Right kidney (tissue), 9 donors: ENCODE measurements at places on chromosomes 1 and 21.

DNA sequence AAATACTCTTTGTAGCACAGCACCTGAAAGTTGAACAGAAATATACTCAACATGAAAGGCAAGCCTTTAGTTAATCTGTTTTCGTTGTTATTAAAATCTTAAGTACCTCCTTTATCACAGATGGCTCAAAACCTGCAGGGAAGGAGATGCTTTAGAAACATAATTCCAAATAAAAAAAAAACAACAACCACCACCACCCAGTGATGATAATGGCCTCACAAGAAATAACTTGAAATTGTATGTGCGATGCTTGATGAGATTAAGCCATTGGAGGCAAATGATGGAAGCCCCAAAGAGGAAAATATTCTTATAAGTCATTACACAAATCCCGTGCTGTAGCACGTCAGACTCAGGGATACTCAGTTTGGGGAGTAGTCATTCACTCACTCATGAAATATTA, 24.9 kb upstream of the ZBTB40 start:
- no peak for DNase-seq

- no peak for DNase-seq
Measured at GRCh38 chr21:41290106-41290799, 26.3 kb upstream of the FAM3B start.

DNA sequence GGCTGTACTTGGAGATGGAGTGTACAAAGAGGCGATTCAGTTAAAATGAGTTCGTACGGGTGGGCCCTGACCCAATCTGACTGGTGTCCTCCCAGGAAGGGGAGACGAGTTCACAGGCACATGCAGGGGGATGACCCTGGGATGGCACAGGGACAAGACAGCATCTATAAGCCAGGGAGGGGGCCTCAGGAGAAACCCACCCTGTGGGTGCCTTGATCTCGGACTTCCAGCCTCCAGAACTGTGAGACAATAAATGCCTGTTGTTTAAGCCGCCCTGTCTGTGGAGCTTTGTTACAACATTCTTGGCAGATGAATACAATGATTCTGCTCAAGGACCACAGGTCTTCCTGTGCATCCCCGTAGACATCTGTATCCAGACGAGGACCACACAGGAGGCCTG, 14.6 kb upstream of the CLDN14 start:
- DNase-seq = no peak

DNA sequence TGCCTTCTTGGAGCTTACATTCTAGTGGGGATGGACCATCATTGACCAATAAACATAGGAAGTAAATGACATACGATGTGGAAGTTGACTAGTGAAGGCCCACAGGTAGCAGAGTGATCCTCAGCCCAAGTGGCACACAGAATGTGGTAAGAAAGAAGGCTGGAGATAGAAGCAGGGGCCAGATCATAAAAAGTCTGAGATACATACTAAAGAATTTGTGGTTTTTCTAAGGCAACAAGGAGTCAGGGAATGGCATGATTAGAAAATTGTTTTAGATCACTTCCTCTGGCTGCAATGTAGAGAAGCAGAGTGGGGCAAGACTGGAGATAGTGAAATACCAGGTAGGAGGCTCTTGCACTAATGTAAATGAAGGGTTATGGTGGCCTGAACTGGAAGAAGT, 154.0 kb downstream of the VPS13D start:
- no peak for DNase-seq

GRCh38 chr1:218408942-218409341, 63.8 kb downstream of the TGFB2 start:
- no peak for DNase-seq

- no peak for DNase-seq
Measured at GRCh38 chr1:7380712-7381111, 390.4 kb upstream of the VAMP3 start.

- DNase-seq = no peak
Measured at GRCh38 chr1:42085596-42085995, 67.6 kb upstream of the GUCA2B start.
